Calu3 (cell line): ENCODE measurements at places on chromosomes 7 and 10. TPM values are rescaled to one million over a fixed set of nuclear protein-coding genes. Genes with fewer than 3 reads are reported as not detected.

GRCh38 chr7:55094092-55094690, 75.4 kb downstream of the EGFR start:
- no peak for DNase-seq

- no peak for DNase-seq
Measured at GRCh38 chr10:79409726-79410085, 35.7 kb downstream of the ZCCHC24 start.

The FAM171A1 gene
- total RNA-seq: 1.0 and 2.6 TPM in 2 replicates

The IKZF1 gene
- 0.24 and 0.28 TPM in 2 replicates for total RNA-seq

DNA sequence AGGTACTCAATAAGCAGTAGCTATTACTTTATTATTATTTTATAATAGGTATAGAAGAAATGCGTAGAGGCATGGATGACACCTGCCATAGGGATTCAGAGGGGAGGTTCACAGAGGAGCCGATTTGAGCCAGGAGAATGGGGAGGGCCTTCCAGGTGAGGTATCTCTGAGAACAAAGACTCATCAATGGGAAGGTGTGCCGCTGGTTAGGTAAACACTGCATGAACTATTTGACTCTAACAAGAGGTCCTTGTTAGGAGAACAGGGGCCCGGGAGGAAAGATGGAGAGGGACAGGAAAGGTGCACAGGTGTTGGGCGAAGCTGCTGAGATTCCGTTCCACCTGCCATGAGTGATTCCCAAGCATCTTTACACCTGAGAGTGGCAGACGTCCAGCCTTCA, 41.8 kb upstream of the TMEM273 start:
- no peak for DNase-seq

GRCh38 chr10:14487488-14487883, 156.8 kb upstream of the FRMD4A start:
- no peak for DNase-seq

The LIPN gene
- total RNA-seq: not detected in 2 replicates

DNA sequence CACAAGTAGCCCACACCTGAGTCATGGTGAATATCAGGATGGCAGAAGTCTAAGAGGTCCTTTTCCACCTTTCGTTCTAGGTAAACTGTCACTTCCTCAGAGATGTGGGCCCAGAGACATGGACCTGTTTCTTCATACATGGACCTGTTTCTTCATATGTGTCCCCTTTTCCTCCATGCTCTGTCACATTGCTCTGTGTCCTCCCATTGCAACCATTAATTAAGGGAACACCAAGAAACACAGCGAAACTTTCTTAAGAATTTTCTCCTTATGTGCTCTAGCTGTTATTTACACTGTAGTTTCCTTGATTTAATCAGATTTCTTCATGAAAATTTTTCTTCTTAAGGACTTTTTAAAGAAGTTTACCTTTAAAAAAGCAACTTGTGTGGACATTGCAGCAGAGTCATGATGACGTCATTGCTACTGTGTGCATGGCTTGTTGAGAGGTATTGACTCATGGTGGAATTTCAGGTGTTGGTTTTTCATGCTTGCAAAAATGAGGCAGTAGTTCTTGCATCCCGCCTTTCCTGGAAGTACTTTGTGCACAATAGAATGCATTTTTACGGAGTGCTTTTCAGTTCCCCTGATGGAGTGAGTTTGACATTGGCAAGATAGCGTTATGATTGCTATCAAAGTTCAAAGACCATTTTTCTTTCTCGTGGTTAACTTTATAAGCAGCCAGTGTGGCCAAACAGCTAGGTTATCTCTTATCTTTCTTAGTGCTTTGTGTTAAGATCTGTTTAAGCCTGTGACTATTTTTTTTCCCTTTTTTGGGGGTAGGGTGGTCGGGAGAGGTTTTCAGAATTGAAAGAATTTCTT, 37.7 kb downstream of the CFAP58 start:
- peak; percentile 10 for DNase-seq

DNA sequence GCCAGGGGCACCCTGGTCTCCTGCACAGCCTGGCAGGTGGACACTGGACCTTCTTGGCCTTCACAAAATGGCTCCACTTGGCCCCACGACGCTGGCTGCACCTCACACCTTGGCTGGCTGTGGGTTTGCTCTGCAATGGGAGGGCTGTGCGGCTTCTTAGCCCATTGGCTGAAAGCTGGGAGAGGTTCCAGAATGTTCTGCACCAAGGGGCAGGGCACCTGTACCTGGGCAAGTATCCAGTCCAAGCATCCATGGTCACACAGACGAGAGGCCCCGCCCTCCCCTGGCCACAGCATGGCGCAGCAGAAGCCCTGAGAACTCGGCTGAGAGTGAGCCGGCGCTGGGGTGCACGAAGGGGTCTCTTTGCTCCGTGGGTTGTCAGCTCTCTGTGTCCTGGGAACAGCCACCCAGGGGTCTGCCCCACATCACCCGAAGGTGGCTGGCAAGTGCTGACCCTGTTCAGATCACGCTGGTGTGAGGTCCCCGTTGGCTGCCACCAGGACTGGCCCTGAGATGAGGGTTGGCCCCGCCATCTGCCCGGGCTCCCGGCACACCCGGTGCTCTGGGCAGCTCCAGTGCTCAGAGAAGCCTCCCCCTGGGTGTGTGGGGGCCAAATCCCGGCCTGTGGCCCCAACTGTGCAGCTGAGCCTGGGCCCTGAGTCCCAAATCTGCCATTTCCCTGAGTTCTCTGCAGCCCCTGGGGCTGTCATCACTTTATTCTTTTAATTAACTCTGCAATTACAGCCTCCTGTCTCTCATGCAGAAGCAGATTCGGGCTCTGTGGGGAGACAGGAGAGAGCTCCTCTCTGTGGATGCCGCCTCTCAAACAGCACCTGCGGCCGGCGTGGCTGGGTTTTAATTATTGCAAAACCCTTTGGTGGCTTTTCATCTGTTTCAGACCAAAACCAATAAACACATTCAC, 19.4 kb upstream of the ADGRA1 start:
- DNase-seq: no peak

The IPMK gene
- 10.0 and 10.7 TPM in 2 replicates for total RNA-seq

DNA sequence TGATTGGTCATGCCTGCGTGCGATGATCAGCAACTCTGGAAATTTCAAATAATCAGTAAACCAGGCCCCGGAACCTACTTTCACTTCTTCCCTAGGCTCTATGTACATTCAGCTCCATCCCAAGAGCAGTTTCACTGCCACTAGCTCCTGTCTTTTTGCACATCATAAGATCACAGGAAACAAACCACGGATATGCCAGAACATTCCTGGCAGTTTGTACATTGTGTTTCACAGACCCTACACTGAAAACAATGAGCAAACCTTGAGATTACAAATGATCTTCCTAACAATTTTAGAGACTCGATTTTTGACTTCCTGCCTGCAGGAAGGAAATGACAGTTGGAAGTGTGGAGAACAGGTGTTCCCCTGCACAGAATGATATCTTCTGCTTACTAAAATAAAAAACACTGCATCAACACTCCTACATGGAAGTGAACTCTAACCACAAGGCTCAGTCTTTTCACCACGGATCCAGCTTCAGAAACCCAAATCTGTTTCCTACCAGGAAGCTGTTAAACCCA, 7.6 kb upstream of the TMEM236 start:
- DNase-seq: no peak

The AS3MT gene
- 0.35 TPM in 1 of 2 replicates, not detected in the other for total RNA-seq

GRCh38 chr10:113336549-113337130, 216.2 kb upstream of the HABP2 start:
- DNase-seq: no peak

The MACROH2A2 gene
- total RNA-seq: 24.5 and 26.9 TPM in 2 replicates

DNA sequence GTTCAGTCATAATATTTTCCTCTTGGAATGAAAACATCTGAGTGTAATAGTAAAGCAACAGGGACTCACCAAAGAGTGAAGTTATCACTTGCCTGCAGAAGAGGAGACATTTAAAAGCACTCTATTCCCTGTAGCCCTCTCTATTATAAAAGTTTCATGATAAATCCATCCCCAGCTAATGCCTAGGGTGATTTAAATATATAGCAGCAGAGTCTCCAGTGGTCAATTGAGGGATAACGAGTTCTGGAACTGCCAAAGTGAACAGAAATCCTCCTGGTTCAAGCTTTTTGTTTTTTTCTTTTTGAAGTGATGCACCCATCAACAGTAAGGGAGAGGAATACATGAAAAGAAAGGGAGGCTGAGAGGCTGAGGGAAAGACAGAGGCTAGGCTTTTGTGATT, 87.3 kb downstream of the EVX1 start:
- no peak for DNase-seq

GRCh38 chr10:107013258-107014006, 151.1 kb downstream of the SORCS1 start:
- DNase-seq: no peak

DNA sequence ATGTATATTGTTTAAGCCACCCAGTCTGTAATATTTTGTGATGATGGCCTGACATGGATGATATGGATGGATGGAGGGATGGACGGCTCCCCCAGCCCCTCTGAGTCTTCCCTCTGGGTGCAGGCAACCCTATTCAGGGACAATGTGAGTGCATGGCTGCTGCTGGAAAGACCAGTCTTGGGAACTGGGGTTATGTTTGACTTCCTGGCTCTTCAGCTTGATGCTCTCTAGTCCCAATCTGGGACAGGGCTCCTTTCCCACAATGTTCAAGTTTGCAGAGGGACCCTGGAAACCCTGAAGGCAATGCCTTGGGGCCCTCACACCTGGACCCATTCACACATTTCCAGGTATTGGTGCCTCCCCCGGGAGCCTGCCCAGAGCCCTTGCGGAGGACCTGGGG, 52.3 kb upstream of the RET start:
- DNase-seq: no peak

- DNase-seq: no peak
Measured at GRCh38 chr7:114688443-114689055, 233.3 kb upstream of the MDFIC start.

DNA sequence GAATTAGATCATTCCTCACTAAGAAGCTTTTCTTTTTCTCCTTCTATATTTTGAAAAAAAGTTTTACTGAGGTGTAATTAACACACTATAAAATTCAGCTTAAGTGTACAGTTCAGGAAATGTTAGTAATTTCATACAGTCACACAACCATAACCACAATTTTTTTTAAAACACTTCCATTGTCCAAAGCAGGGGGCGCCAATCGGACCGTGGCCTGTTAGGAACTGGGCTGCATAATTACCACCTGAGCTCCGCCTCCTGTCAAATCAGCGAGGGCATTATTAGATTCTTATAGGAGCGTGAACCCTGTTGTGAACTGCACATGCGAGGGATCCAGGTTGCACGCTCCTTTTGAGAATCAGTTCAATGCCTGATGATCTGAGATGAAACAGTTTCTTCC, 427.1 kb downstream of the TFEC start:
- DNase-seq: no peak

GRCh38 chr10:14185316-14186045, 145.2 kb downstream of the FRMD4A start:
- DNase-seq: no peak

DNA sequence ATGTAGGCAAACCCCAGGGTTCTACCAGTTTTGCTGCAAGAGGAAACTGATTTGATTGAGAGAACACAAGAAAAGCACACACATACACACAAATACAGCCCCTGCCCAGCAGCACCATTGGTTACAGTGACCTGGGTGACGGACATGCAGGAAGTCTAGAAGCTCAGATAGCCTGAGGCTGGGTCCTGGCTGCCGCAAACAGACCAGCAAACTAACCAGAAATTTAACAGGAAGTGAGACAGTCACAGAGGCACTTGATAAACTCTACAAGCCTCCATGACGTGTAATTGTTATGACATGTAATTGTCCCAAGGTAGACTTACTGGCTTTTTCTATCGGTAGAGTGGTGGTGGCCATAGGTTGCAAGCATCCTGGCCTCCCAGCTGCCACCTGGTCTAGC, 58.9 kb downstream of the PRKAR2B start:
- DNase-seq: no peak

- DNase-seq: no peak
Measured at GRCh38 chr10:102906507-102906906, 11.6 kb upstream of the CNNM2 start.

DNA sequence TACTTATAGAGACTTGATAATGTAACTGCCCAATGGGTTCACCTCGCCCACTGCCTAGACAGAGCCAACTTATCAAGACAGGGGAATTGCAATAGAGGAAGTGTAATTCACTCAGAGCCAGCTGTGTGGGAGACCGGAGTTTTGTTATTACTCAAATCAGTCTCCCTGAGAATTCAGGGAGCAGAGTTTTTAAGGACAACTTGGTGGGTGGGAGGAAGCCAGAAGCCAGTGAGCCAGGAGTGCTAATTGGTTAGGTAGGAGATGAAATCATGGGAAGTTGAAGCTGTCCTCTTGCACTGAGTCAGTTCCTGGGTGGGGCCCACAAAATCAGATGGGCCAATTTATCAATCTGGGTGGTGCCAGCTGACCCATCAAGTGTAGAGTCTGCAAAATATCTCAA, 20.1 kb upstream of the C7orf33 start:
- DNase-seq: no peak

- DNase-seq: no peak
Measured at GRCh38 chr10:45179691-45180090, 135.7 kb downstream of the OR13A1 start.

- no peak for DNase-seq
Measured at GRCh38 chr10:101266381-101267289, 37.4 kb upstream of the LBX1 start.

The DDC gene
- total RNA-seq: 3.7 and 5.2 TPM in 2 replicates

The LEP gene
- not detected in 2 replicates for total RNA-seq

GRCh38 chr7:156117542-156118247, 305.4 kb upstream of the SHH start:
- DNase-seq: no peak

DNA sequence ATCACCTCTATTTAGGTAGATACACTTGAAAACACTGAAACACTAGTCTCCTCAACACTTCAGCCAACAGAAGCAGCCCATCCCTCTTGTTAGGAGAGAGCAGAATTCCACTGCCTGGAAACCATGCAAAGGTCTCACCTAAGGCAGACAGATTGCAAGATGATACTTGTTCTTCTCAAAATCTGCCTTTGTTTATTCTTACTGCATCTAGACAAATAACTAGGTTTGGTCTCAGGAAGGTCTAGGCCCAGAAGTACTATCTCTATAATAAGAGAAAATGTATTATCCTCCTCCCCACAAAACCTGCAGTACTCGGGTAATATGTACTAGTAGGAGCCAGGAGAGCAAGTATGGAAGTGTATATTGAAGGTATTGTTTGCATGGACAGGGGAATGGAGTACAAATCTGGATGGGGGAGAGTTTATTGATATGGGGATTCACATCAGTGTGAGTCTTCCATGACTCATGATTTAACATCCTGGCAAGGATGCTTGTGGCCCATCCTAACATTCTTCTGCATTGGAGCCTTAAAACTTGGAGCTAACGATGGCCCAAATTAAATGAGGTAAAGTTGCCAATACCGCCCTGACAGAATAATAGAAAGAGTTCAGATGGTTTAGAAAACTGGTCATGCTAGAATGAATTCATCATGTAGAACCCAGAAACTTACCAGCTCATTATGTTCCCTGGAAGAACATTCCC, 109.2 kb downstream of the EPC1 start:
- DNase-seq: no peak

DNA sequence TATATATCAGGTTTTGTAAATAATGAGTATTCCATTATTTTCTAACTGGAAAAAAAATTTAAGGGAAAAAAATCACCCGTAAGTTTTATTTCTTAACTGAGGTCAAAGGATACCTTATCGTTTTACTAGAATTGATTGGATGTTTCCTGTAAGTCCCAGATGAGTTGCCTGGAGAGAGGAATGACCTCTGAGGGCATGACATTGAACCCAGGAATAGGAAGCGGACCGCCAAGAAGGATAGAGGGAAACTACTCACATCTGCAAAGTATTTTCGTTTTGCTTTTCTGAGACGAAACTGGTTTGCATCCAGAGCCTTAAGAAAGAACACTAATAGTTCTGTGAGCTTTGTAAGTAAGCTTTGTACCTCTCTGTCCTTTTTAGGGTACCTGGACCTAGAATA, 17.4 kb downstream of the RABGEF1 start:
- no peak for DNase-seq

The CD36 gene
- total RNA-seq: not detected in 2 replicates

GRCh38 chr10:128365156-128365725, 239.0 kb upstream of the MKI67 start:
- DNase-seq: no peak
